ENCODE measurements at places on chromosomes 16 and 17.

DNA sequence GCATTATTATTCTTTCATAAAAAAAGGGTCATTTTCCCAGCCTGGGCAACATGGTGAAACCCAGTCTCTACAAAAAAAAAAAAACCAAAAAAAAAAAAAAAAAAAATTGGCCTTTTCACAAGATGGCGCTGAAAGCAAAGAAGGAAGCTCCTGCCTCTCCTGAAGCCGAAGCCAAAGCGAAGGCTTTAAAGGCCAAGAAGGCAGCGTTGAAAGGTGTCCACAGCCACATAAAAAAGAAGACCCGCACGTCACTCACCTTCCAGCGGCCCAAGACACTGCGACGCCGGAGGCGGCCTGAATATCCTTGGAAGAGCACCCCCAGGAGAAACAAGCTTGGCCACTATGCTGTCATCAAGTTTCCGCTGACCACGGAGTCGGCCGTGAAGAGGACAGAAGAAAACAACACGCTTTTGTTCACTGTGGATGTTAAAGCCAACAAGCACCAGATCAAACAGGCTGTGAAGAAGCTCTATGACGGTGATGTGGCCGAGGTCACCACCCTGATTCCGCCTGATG lies 4.9 kb upstream of the PGAP6 start:
- DNase-seq: no peak

- no peak for DNase-seq
These were observed 7.9 kb upstream of the NGFR start for GRCh38 chr17:49487183-49487582.

- no peak for DNase-seq
These were observed 119.7 kb upstream of the CACNG5 start for GRCh38 chr17:66715076-66715675.

DNA sequence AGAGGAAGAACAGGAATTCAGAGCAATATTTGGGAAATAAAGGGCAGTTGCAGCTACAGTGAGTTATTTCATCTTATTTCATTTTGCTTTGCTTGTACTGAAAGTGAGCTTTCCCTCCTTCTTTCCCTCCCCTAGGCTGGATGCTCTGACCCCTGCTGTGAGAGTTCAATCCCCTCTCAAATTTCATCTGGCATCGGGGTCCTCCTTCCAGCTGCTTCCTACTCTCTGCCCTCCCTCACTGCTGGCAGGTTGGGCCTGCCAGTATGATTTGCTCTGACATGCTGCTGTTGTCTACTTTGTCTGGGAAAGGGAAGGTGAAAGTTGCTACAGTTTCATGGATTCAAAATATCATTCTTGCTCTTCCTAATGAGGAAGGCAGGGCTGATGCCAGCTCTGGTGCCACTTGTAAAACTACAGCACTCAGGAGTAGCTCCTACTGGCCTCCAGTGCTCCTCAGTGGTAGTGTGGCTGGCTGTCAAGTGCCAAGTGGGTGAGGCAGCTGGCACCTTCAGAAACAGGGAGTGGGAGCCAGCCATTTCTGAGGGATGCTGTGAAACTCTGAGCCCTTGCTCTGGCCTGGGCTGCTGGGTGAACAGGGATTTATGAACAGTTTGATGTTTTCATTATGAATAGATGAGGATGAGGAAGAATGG lies 408.6 kb downstream of the HAPSTR1 start:
- DNase-seq: no peak

- no peak for DNase-seq
These were observed 44.9 kb upstream of the XYLT1 start for GRCh38 chr16:17515421-17516210.

GRCh38 chr16:88798772-88799455 lies 4.7 kb upstream of the CDT1 start:
- DNase-seq: no peak
